MV-4-11 (cell line): ENCODE measurements at places on chromosomes 5 and 9.
A peak's percentile ranks its signal among the peaks of the same experiment; 100 is the strongest.

- DNase-seq: no peak
Observed at GRCh38 chr5:88805151-88805784, 77.7 kb downstream of the MEF2C start.

- no peak for DNase-seq
Observed at GRCh38 chr9:134211811-134212485, 47.6 kb upstream of the RNU6ATAC start.

GRCh38 chr5:74394528-74394915 is 246.0 kb downstream of the ENC1 start:
- no peak for DNase-seq

DNA sequence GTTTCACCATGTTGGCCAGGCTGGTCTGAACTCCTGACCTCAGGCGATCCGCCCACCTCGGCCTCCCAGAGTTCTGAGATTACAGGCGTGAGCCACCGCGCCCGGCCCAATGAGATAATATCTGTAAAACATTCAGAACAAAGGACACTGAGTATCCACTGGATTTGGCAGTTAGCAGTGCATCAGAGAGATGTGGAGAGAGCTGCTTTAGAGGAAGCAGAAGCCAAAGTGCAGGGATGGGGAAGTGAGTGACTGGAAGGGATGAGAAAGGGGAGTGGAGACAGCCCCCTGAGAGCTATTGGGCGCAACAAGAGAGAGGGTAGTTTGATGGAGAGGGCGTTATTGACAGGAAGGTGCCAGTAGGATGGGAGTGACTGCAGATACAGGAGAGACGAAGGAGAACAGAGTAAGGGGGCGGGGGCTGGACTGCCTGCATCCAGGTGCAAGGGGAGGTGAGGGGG is 157.5 kb upstream of the SHB start:
- DNase-seq: peak; percentile 63

- DNase-seq: peak; percentile 78
Observed at GRCh38 chr5:177390363-177391300, 6.4 kb downstream of the SLC34A1 start.

GRCh38 chr5:133996683-133997252 is 8.0 kb downstream of the VDAC1 start:
- DNase-seq: no peak

- DNase-seq: no peak
Observed at GRCh38 chr5:76820526-76820890, 1.7 kb downstream of the F2RL1 start.

GRCh38 chr9:129749575-129749974 is 3.3 kb downstream of the PTGES start:
- DNase-seq: no peak

DNA sequence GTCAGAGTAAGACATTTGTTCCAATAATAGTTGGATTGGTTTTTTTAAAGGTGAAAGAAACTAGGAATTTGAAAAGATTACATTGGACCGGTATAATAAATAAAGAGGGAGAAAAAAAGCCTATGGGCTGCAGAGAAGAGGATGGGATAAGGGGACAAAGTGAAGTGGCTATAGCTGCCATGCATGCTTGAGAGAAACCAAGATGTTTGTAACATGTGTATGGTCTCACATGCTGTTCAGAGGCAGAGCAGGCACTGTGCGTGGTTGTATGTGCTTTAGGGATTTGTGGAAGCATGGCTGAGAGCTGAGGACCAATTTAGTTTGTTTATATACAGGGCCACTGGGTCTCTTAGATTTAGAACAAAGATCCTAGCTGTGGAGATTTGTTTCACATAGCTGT is 32.7 kb downstream of the LNPEP start:
- DNase-seq: no peak

- DNase-seq: no peak
Observed at GRCh38 chr9:69499959-69500358, 172.2 kb downstream of the APBA1 start.

- DNase-seq: peak; percentile 29
Observed at GRCh38 chr9:6049798-6050197, 34.4 kb upstream of the RANBP6 start.

- DNase-seq: peak; percentile 92
Observed at GRCh38 chr5:108637134-108637533, 110.6 kb upstream of the FER start.

DNA sequence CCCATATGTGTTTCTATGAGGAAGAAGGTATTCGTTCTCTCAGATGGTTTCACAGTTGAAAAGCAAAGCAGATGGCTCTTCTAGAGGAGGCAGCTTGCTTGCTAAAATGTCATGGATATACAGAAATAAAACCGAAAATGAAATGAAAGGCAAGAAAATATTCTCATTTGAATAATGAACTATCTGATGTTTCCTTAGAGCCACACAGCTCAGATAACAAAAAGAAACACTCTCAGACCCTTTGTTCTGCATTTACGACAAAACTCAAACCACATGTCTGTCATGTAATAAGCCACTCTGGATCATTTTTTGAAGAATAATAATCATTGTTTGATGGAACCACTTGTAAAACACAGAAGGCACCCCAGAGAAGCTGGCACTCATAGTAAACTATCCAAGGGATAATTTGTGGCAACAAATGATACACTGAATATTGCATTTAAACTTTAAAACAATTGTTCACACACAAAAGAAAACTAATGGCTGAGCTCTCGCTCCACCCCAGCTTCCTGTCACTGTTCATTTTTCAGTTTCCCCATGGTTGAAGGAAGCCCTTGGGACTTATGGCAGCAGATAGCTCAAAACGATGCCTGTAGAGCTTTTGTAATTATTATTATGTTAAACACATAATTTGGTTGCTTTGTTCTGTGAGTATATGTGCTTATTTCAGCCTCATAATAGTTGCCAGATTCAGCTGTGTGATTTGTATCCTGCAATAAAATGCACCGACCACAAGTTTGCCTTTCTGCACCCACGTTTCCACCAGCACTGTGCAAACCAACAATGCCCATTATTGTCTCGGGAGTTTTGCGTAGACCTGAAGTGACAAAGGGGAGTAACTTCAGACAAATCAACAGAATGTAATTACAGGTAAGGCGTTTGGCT is 256.0 kb downstream of the TMEM167A start:
- DNase-seq: no peak

DNA sequence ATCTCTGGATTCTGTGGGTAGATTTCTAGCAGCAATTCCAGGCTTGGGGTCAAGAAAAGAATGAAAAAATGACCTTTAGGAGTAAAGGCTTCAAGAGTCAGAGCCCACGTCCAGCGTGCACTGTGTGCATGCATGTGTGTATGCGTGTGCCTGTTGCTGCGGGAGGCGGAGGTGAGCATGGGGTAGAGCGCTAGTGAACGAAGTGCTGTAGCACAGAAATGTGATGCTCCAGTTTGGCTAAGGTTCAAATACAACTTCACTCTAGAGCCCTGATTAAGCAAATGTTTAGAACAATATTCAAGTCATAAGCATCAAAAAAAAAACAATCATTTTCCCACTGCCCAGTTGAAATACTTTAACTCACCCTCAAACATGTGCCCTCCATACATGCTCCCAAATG is 403.9 kb downstream of the ZNF608 start:
- no peak for DNase-seq

- no peak for DNase-seq
Observed at GRCh38 chr9:122463828-122464632, 13.7 kb downstream of the OR1J1 start.

DNA sequence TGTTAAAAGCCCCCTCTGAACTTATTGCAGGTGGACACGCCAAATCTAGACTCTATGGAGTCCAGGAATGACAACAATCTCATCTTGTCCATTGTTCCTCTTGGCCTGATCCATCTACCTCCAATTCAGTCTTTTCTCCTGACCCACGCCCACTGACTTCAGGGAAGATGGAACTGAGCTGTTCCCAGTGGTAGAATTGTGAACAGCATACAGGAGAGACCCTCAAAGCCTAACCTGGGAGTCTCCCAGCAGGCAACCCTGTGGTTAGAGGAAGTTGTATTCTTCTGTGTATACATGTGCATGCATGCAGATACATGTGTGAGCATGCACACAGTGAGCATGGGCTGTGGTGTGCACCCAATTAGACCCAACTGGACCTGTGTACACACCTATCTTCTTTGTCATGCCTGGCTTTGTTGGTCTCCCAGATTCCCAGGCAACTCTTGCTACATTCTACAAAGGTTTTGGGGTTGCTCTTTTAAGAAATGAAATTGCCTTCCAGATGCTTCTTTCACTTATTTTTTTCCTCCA is 286.0 kb downstream of the ZSWIM6 start:
- no peak for DNase-seq

DNA sequence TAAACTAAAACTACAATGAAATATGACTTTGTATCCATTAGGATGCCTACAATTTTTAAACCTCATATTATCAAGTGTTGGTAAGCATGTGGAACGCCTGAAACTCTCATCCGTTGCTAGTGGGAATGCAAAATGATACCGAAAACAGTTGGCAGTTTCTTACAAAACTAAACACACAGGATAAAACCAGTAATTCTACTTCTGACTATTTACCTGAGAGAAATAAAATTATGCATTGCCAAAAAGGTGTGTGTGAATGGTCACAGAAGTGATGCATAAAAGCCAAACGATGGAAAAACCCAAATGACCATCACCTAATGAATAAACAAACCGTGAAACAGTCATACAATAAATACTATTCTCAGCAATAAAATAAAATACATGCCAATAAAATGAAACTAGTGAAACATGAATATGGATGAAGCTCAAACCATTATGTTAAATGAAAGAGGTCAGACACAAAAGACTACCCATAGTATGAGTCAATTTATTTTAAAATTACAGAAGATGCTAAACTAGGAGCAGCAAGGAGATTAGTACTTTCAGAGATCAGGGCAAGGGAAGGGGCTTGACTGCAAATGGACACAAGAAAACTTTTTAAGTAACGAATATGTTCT is 13.4 kb downstream of the AUH start:
- no peak for DNase-seq

GRCh38 chr9:21589344-21590056 is 107.4 kb upstream of the IFNE start:
- DNase-seq: no peak

DNA sequence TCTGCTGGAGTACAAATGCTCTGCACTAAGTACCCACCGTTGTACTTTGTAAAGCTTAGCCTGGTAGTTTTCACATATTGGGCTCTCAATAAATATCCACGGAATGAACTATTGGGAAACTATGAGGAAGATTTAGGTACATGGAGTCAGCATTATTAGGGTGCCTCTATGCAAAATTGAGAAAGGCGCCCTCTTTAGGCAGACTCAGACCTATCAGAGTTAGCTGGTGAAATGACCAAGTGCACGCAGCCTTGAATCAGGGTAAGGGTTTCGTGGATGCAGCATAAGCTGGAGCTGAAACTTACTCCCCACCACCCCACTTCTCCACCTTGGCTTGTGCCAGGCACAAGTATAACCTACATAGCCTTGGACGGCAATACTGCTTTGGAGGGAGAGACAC is 1178.8 kb upstream of the DMAC1 start:
- DNase-seq: no peak

- peak; percentile 50 for DNase-seq
Observed at GRCh38 chr9:107422189-107423185, 67.1 kb downstream of the KLF4 start.
